ENCODE measurements at places on chromosomes 6 and 20. TPM values are rescaled to one million over a fixed set of nuclear protein-coding genes. Genes with fewer than 3 reads are reported as not detected.

BEND3 gene
- 2.5 TPM for total RNA-seq

DNA sequence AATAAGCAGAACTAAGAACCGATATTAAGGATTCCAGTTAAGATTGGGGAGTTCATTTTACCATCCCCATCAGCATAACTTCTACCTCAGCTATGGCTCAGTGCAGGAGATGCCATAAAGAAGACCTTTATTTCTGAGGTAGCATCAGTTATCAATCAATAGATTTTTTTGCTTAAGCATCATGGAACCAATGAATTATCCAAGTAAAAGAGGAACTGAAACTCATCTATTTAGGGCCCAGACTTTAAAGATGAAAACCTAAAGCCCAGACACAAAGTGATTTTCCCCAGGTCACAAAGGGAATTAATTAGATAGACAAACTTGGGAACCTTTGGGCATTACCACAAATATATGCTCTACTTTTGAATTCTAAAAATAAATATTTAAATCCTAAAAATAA is 59.2 kb upstream of the TINAG start:
- H3K4me1 ChIP-seq, result no peaks in the 10 kb centered on the region
- H3K4me3 ChIP-seq, result no peak overlapping the region
- H3K36me3 ChIP-seq, result no peaks in the 10 kb centered on the region

DNA sequence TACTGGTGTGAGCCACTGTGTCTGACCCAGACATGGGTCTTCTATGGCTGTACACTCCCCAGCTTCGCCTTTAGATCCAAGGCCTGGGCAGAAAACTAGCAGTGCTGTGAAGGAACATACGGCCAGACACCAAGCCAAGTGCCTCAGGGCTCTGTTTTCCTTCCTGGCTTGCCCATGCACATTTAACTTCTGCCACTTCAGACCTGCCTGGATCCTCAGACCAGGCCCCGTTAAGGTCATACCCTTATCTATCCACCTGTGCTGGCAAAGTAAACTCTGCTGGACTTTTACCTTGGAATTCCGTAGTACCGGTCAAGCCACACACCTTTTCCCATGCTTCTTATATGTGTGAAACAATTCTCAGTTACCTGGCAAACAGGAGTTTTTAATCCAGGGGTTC is 644.8 kb downstream of the PTPRT start:
- DNase-seq, result no peak
- H3K27ac ChIP-seq, result no peak overlapping the region
- H3K4me1 ChIP-seq, result no peaks in the 10 kb centered on the region
- H3K4me3 ChIP-seq, result no peak overlapping the region
- no peaks in the 10 kb centered on the region for H3K36me3 ChIP-seq

- H3K4me3 ChIP-seq, result no peak overlapping the region
- DNase-seq, result no peak
- no peak overlapping the region for H3K27ac ChIP-seq
- no peaks in the 10 kb centered on the region for H3K4me1 ChIP-seq
- no peaks in the 10 kb centered on the region for H3K27me3 ChIP-seq
These were observed 60.7 kb downstream of the VAPB start for GRCh38 chr20:58449681-58450221.

GRCh38 chr6:108105571-108105970 is 31.0 kb upstream of the OSTM1 start:
- H3K27ac ChIP-seq, result no peak overlapping the region
- no peaks in the 10 kb centered on the region for H3K36me3 ChIP-seq
- no peaks in the 10 kb centered on the region for H3K4me1 ChIP-seq
- no peaks in the 10 kb centered on the region for H3K27me3 ChIP-seq

GRCh38 chr20:4925842-4926530 is 75.3 kb downstream of the SLC23A2 start:
- no peaks in the 10 kb centered on the region for H3K4me1 ChIP-seq
- no peak overlapping the region for H3K4me3 ChIP-seq
- peak overlapping the region; percentile 79 for H3K27ac ChIP-seq
- no peak for DNase-seq
- H3K36me3 ChIP-seq, result no peaks in the 10 kb centered on the region
- no peaks in the 10 kb centered on the region for H3K27me3 ChIP-seq
